Renal pelvis (tissue), 12 donors: ENCODE measurements at places on chromosomes 12 and 14. TPM values are rescaled to one million over a fixed set of nuclear protein-coding genes. Genes with fewer than 3 reads are reported as not detected.

DNA sequence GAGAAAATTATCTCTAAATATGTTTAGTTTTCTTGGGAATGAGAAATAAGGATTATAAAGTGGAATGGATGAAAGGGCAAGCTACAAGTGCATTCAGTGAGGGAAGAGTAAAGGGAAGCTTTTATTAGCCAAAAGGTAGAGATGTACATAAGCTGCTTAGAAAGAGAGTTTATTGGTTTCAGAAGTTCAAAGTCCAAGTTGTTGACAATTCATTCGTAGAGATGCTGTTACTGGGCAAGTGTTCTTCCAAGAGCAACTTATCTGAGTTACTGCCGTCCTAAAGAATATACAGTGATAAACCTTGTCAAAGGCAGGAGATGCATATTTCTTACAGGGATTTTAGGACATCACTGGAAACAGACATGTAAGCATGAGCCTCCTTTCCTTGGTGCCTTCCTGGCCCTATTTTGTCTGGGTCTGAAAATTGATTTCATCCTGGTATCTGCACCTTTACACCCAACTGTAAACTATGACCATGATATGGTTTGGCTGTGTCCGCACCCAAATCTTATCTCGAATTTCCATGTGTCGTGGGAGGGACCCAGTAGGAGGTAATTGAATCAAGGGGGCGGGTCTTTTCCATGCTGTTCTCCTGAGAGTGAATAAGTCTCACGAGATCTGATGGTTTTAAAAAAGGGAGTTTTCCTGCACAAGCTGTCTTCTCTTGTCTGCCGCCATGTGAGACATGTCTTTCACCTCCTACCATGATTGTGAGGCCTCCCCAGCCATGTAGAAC is 46.8 kb downstream of the TRMT5 start:
- no peak for DNase-seq

DNA sequence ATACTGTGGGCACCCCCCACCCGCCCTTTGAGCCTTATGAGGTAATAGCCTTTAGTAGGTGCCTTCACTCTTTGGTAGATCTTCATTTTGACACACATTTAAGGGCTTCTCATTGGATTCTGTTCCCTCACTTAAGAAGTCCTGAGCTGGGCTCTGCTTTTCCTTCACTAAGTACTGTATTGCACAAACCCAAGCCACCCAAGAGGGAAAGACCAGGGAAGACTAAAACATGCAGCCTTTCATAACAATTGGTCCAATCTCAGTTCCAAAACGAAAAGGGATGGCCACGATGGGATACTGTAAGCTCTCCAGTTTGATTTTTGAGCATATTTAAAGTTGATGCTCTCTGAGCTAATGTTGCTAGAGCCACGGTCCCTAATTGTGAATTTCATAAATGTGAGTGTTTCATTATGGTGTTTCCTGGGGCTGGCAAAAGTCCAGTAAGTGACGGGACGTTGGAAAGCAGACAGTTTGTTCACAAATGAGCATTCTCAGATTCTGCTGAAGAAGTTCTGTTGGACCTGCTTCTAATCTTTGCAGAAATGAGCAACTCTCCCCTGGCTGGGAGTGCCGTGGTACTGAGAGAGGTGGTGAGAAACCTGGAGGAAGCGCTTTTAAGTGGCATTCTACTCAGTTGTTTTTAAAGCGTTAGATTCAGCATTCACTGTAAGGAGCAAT is 9.4 kb downstream of the SSPN start:
- no peak for DNase-seq

- no peak for DNase-seq
These were observed 1.7 kb upstream of the MAP3K9 start for GRCh38 chr14:70811050-70811449.

Gene CCDC196
- polyA plus RNA-seq, result 0.21 TPM

GRCh38 chr12:78951803-78952551 is 87.4 kb downstream of the SYT1 start:
- DNase-seq, result no peak

Gene PLBD1
- 41.6 TPM for polyA plus RNA-seq

Gene RAB15
- polyA plus RNA-seq, result 24.3 TPM

- DNase-seq, result no peak
These were observed 1.1 kb upstream of the ARPC3 start for GRCh38 chr12:110451263-110451662.

DNA sequence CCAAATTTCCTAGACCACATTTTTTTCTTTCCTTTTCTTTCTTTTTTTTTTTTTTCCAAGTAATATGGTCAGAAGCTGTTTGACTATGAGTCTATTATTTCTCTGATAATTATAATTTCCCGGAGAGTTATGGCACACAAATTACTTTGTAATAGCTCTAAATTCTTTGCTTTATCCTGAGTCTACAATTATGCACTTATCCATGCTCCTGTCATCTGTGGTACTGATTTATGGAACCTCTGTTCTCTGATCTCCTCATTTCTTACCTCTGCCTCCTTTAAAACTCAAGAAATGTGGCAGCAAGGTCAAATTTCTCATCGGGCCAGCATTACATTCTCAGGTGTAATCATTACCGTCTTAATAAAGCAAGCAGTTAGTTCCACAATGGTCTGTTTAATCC is 282.1 kb downstream of the PAWR start:
- DNase-seq, result no peak

Gene KLRB1
- 5.8 TPM for polyA plus RNA-seq

GRCh38 chr14:92973798-92974372 is 50.9 kb downstream of the CHGA start:
- no peak for DNase-seq

- DNase-seq, result no peak
These were observed 379.9 kb upstream of the PDE3A start for GRCh38 chr12:19988459-19988873.

Gene CD9
- 181 TPM for polyA plus RNA-seq

Gene DDX51
- 15.2 TPM for polyA plus RNA-seq

Gene DDN
- polyA plus RNA-seq, result 93.1 TPM

Gene ENO2
- 17.2 TPM for polyA plus RNA-seq

DNA sequence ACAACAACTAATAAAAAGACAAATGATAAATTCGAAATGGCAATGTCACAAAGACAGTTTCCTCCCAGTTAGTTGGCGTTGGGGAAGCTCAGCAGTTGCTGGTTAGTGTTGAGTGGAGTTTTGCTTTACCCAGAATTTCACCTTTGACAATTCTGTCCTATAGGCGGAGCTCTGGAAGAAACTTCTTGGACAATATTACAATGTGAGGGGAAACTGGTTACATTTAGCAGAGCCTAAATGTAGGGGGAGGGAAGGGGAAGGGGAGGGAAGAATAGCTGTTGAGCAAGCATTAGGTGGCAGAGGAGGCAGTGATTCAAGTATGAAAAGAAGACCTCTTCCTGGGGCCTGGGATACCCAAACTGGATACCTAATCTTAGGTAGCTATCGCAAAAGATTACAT is 51.4 kb downstream of the BDKRB1 start:
- DNase-seq, result no peak

GRCh38 chr12:57008178-57008577 is 1.8 kb upstream of the ZBTB39 start:
- peak; percentile 64 for DNase-seq

- no peak for DNase-seq
These were observed 106.0 kb downstream of the FAR2 start for GRCh38 chr12:29255042-29255441.

Gene MEG3
- polyA plus RNA-seq, result 122 TPM
